ENCODE measurements at places on chromosomes 6 and 20.

DNA sequence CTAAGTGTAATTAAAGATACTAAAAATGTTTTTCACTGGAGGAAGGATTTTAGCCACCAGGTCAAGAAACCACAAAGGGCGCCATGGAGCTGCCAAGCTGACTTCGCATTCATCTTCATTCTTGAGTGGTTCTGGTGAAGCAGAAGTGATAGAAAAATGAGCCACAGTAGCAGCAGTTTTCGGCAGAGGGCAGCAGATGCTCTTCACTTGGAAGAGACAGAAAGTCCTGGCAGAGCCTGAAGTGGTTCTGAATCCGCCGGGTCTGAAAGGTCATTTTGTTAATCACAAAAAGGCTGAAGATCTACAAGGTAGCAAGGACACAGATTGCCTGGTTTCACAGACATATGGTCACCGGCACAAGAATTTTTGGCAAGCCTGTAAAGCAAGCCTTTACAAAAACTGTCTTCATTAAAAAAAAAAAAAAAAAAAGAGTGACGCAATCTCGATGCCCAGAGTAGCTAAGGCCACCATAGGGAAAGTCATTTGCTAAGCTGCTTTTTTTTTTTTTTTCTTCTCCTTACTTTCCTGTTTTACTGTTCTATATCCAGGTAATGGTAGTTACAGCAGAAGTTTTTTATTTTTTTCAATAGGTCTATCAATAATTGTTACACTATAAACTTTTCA is 345.1 kb upstream of the AGPAT4 start:
- no peaks in the 10 kb centered on the region for H3K4me1 ChIP-seq
- no peaks in the 10 kb centered on the region for H3K27me3 ChIP-seq

- H3K27me3 ChIP-seq, result no peaks in the 10 kb centered on the region
- no peak overlapping the region for H3K27ac ChIP-seq
- no peak overlapping the region for H3K4me3 ChIP-seq
- no peak for DNase-seq
- no peaks in the 10 kb centered on the region for H3K36me3 ChIP-seq
These were observed 67.5 kb downstream of the PHACTR3 start for GRCh38 chr20:59671661-59672471.

DNA sequence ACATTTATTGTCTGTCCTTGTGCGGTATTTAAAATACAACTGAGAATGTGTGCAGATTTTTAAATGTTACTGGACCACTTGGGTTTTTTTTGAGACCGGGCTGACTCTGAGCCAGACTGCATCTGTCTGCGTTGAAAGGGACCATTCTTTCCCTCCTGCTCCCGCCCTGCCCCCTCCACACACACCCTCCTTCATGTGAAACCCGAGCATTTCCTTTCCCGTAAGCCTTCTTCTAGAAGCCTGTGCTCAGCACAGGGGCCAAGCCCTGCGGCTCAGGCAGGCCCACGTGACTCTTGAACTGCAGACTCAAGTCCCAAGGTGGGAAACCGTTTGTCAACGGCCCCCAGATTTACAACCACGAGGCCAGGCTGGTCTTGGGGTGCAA is 82.7 kb upstream of the FOXC1 start:
- peaks cover 70% of the 10 kb centered on the region for H3K4me1 ChIP-seq
- H3K27ac ChIP-seq, result no peak overlapping the region
- no peak overlapping the region for H3K4me3 ChIP-seq
- DNase-seq, result peak; percentile 28

DNA sequence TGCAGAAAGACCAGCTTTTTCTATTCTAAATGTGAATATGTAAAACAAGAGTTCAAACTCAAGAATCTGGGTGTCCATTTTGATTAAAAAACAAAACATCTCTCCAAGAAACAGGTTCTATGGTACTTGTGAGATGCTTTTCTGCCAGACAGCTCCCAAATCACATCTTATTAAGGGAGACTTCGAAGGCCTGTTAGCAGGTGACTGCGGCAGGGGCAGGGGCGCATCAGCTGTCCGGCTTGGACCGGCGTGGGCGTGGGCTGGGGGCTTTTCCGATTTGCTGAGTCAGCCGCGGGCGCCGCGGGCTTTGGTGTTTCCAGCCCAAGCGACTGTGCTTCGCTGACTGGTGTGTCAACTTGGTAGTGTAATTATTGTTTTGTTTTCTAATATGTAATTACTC is 32.6 kb downstream of the TFAP2A start:
- H3K36me3 ChIP-seq, result no peaks in the 10 kb centered on the region
- H3K4me1 ChIP-seq, result no peaks in the 10 kb centered on the region
- no peak overlapping the region for H3K27ac ChIP-seq
- no peak overlapping the region for H3K4me3 ChIP-seq

DNA sequence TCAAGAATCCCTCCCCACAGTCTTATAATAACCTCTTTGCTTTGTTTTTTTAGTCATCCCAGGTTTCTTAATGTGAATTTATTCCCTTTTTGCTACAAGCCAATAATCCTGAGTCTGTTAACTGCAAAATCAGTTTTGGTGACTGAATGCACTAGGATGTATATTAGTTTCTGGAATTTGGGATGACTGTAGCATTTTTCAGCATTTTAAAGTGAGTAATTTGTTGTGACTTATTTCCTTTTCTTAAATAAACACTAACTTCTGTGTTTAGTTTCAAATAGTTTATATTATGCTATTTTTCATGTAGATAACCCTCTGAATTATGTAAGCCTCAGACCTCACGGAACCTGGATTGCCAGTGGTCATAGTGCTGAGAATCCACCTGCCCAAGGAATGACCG is 5.5 kb downstream of the CST1 start:
- H3K27me3 ChIP-seq, result no peaks in the 10 kb centered on the region
- H3K4me1 ChIP-seq, result no peaks in the 10 kb centered on the region
- H3K27ac ChIP-seq, result no peak overlapping the region
- no peak for DNase-seq
- no peak overlapping the region for H3K4me3 ChIP-seq

Data from CD8-positive, alpha-beta memory T cell (primary cell).